ENCODE measurements at places on chromosomes 6 and 20. TPM values are rescaled to one million over a fixed set of nuclear protein-coding genes. Genes with fewer than 3 reads are reported as not detected.

GRCh38 chr20:54161008-54161820, 12.6 kb downstream of the CYP24A1 start:
- peak overlapping the region; percentile 15 for H3K27ac ChIP-seq
- H3K36me3 ChIP-seq: peaks cover 90% of the 10 kb centered on the region
- no peaks in the 10 kb centered on the region for H3K27me3 ChIP-seq

- no peaks in the 10 kb centered on the region for H3K4me1 ChIP-seq
- no peak overlapping the region for H3K4me3 ChIP-seq
- no peaks in the 10 kb centered on the region for H3K27me3 ChIP-seq
- DNase-seq: no peak
Measured at GRCh38 chr20:49831022-49831769, 18.6 kb downstream of the SLC9A8 start.

DNA sequence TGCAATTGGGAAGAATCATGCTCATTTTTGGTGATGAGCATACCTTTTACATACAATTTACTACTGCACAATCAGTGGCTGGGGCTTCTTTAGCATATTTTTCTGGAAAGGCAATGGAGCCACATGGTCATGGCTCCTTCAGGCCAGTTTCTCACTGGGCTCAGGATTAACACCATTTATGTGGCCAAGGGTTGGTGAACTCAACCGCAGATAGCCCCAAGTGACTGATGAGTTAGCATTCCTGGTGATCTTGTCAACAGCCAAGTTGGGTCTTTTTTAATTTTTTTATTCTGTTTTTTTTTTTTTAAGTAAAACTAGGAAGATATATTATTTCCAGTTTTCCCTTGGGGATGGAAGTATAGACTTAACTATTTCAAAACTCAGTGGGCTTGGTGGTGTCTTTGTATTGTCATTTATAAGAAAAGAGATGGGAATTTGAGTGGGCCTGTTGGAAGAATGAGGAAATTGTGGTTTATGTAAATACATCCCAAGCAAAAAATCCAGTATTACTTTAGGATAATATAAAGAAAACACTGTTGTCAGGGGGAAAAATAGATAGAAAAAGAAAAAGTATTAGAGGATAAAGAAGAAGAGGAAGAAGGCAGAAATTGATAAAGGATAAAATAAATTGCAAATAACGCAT, 397.4 kb downstream of the MAFB start:
- DNase-seq: no peak
- no peak overlapping the region for H3K4me3 ChIP-seq
- no peak overlapping the region for H3K27ac ChIP-seq

- no peaks in the 10 kb centered on the region for H3K36me3 ChIP-seq
- no peak overlapping the region for H3K27ac ChIP-seq
- H3K27me3 ChIP-seq: no peaks in the 10 kb centered on the region
Measured at GRCh38 chr20:64142590-64142989, 21.7 kb upstream of the MYT1 start.

Gene CDSN
- total RNA-seq: 0.12 TPM

Gene LPIN3
- total RNA-seq: 18.5 TPM

GRCh38 chr6:136549300-136550044, 750 bp downstream of the MAP7 start:
- H3K27ac ChIP-seq: peak overlapping the region; percentile 69
- no peak for DNase-seq
- no peaks in the 10 kb centered on the region for H3K27me3 ChIP-seq
- no peaks in the 10 kb centered on the region for H3K36me3 ChIP-seq
- peak overlapping the region; percentile 79 for H3K4me3 ChIP-seq
- peaks cover 17% of the 10 kb centered on the region for H3K4me1 ChIP-seq

- no peak overlapping the region for H3K27ac ChIP-seq
- H3K4me3 ChIP-seq: no peak overlapping the region
- no peaks in the 10 kb centered on the region for H3K27me3 ChIP-seq
- no peaks in the 10 kb centered on the region for H3K4me1 ChIP-seq
Measured at GRCh38 chr6:39411465-39411864, 89.0 kb upstream of the KCNK16 start.

- no peaks in the 10 kb centered on the region for H3K27me3 ChIP-seq
- no peak overlapping the region for H3K4me3 ChIP-seq
- H3K4me1 ChIP-seq: no peaks in the 10 kb centered on the region
- no peak overlapping the region for H3K27ac ChIP-seq
- no peaks in the 10 kb centered on the region for H3K36me3 ChIP-seq
Measured at GRCh38 chr6:94443701-94444100, 1024.3 kb upstream of the EPHA7 start.

DNA sequence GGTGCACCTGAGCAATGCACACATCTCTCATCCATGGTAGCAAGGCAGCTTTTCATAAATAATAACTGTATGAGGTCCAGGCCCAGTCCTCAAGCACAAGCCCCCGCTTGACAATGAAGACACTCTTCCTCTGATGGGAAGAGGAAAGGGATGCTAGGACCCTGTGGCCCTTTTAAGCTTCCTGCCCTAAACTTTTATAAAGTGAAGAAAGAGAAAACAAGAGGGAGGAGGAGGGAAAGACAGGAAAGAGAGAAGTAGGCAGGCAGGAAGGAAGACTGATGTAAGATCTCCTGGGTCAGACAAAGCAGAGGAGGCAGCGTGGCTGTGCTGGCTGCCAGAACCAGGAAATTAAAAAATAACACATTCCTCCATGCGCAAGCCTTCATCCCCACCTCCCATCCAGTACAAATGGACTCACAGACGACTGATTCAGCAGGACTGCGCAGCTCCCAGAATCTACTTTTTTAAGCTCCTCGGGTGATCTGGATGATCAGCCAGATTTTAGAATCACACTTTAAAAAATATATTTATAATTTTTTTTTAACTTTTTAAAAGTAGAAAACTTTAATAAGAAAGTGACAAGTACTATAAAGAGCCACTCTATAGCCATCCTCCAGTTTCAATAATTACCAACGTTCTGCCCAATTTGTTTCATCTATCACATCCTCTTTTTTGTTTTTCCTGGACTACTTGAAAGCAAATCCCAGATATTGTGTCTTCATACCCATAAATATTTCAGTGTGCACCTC, 16.5 kb downstream of the TNFAIP3 start:
- no peaks in the 10 kb centered on the region for H3K27me3 ChIP-seq
- H3K4me1 ChIP-seq: no peaks in the 10 kb centered on the region
- H3K27ac ChIP-seq: no peak overlapping the region
- peaks cover 3% of the 10 kb centered on the region for H3K36me3 ChIP-seq

GRCh38 chr6:73177221-73177944, 47.9 kb downstream of the KHDC1L start:
- DNase-seq: no peak
- H3K36me3 ChIP-seq: no peaks in the 10 kb centered on the region
- H3K4me3 ChIP-seq: no peak overlapping the region
- no peak overlapping the region for H3K27ac ChIP-seq
- no peaks in the 10 kb centered on the region for H3K4me1 ChIP-seq
- H3K27me3 ChIP-seq: peaks cover 89% of the 10 kb centered on the region

Gene SRSF12
- total RNA-seq: not detected

- H3K27ac ChIP-seq: 0 out of 2 replicates have a peak overlapping the region, but pooled peaks have one; percentile 8
- no peak overlapping the region for H3K4me3 ChIP-seq
- H3K36me3 ChIP-seq: no peaks in the 10 kb centered on the region
- H3K4me1 ChIP-seq: peaks cover 30% of the 10 kb centered on the region
- no peaks in the 10 kb centered on the region for H3K27me3 ChIP-seq
Measured at GRCh38 chr6:4941782-4942672, 61.8 kb downstream of the RPP40 start.

Gene CASS4
- 0.17 TPM for total RNA-seq

DNA sequence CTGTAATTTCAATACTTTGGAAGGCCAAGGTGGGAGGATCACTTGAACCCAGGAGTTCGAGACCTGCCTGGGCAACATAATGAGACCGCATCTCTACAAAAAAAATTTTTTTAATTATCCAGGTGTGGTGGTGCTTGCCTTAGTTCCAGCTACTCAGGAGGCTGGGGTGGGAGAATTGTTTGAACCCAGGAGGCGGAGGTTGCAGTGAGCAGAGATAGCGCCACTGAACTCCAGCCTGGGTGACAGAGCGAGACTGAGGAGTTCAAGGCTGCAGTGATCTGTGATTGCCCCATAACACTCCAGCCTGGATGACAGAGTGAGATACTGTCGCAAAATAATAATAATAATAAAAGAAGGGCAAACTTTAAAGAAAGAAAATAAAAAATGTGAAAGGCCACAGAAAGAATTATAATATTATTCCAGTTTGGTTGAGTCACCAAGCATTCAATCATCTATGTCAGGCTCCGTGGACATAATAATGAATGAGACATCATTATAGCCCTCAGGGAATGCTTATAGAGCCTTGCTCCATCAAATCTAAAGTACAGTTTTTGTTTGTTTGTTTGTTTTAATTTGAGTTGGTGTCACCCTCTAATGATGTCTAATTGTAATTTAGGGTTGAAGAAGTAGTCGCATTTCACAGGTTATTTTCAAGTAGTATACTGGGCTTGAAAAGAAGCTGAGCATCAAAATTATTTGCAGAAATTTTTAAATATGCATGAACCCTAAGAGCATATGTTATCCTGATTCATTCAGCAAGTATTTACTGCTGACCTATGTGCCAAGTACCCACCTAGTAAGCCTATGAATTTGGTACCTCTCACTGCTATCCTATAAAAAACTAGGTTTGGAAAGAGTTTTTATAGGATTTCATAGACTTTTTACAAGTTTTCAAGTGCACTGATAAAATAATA, 15.1 kb downstream of the GLYATL3 start:
- H3K36me3 ChIP-seq: no peaks in the 10 kb centered on the region
- no peaks in the 10 kb centered on the region for H3K27me3 ChIP-seq
- no peaks in the 10 kb centered on the region for H3K4me1 ChIP-seq
- no peak overlapping the region for H3K4me3 ChIP-seq
- no peak for DNase-seq

DNA sequence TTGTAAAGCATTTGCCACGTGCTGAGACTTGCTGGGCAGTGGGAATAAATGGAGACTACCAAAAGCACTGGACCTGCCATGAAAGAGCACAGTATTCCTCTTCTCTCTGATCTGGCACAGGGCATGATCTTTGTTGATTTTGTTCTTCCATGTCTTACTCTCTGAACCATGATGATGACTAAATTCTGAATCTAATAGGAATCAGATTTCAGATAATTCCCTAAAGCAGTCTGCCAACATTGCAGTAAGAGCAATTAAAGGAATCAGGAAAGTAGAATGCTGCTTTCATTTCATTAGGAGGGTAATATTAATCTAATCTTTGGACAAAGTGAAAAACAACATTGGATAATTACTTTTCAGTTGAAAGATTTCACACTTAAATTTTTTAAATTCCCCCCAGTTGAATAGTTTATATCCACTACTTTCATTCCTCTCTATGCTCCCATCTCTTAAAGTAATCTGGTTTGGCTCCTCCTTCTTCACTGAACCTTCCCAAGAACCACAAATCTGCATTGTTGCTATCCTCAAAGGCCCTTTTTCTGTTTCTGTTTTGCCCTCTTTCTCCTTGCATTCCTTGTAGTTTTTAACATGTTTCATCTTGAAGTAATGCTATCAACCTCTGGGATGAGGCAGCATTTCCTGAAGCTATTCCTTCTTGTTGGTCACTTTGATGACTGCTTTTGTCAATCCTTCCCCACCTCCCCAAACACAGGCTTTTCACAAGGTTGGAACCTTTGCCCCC, 243.2 kb upstream of the TENT5A start:
- H3K4me3 ChIP-seq: no peak overlapping the region
- peaks cover 37% of the 10 kb centered on the region for H3K4me1 ChIP-seq
- no peaks in the 10 kb centered on the region for H3K36me3 ChIP-seq
- DNase-seq: no peak

GRCh38 chr6:150640556-150641209, 41.0 kb downstream of the PLEKHG1 start:
- H3K27ac ChIP-seq: no peak overlapping the region
- no peak for DNase-seq
- no peak overlapping the region for H3K4me3 ChIP-seq
- H3K4me1 ChIP-seq: no peaks in the 10 kb centered on the region
- no peaks in the 10 kb centered on the region for H3K36me3 ChIP-seq
- no peaks in the 10 kb centered on the region for H3K27me3 ChIP-seq

GRCh38 chr6:152316024-152316423, 321.1 kb downstream of the SYNE1 start:
- H3K27me3 ChIP-seq: no peaks in the 10 kb centered on the region
- DNase-seq: no peak
- H3K36me3 ChIP-seq: no peaks in the 10 kb centered on the region
- H3K4me1 ChIP-seq: peaks cover 8% of the 10 kb centered on the region
- no peak overlapping the region for H3K27ac ChIP-seq

DNA sequence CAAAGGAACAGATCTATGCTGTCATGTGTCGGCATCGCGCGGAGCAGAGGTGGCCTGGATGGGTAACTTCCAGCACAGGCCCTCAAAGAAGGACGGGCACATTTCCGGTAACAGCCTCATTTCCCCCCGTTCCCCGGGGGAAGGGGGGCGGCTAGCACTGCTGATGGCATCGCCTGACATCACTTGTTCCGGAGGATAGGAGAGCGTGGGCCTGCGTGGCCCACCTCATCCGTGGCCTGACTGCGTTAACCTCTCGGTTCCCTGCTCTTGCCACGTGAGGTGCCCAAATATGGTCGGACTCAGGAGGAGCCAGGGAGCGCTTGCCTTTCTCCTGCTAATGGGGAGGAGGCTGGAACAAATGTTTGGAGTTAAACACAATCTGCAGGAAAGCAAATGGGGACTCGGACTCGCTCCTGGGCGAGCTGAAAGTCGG, at the start of gene AKAP12:
Gene AKAP12 (plus strand): TSS at position 365 of the 433 bp plus-strand sequence. CDS start 596 bp downstream, outside the sequence.
- no peaks in the 10 kb centered on the region for H3K27me3 ChIP-seq
- H3K36me3 ChIP-seq: peaks cover 21% of the 10 kb centered on the region
- H3K4me3 ChIP-seq: peak within 1 kb of the TSS; percentile 66
- peaks cover 6% of the 10 kb centered on the region for H3K4me1 ChIP-seq

Gene PRSS16
- total RNA-seq: 14.5 TPM

GRCh38 chr6:111013144-111013915, 31.5 kb downstream of the RPF2 start:
- H3K4me1 ChIP-seq: no peaks in the 10 kb centered on the region
- DNase-seq: no peak
- H3K27me3 ChIP-seq: no peaks in the 10 kb centered on the region
- peaks cover 34% of the 10 kb centered on the region for H3K36me3 ChIP-seq
- H3K27ac ChIP-seq: no peak overlapping the region

Gene CLPSL2
- total RNA-seq: 1.7 TPM

GRCh38 chr20:58748618-58749017, 56.0 kb downstream of the NPEPL1 start:
- peaks cover 48% of the 10 kb centered on the region for H3K27me3 ChIP-seq
- no peak overlapping the region for H3K4me3 ChIP-seq
- no peaks in the 10 kb centered on the region for H3K36me3 ChIP-seq
- no peak for DNase-seq

Gene RAD21L1
- 0.17 TPM for total RNA-seq

DNA sequence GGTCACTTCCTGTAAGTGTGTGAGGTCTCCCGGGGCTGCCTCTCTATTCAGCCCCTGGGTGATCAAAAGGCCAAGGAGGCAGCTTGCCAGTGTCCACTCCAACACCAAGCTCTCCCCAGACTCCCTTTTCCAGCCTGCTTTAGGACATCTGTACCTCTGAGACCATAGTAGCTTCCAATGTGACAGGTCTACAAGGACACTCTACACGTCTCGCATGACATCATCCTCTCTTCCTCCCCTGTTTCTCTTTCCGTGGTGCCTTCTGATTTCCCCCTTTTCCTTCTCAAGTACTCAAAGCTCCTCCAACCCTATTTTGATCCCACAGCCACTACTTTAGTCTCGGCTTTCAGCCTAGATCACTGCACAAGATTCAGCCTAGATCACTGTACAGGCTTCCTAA, 26.4 kb downstream of the HLA-F start:
- no peak overlapping the region for H3K27ac ChIP-seq
- no peaks in the 10 kb centered on the region for H3K36me3 ChIP-seq
- DNase-seq: no peak
- H3K27me3 ChIP-seq: no peaks in the 10 kb centered on the region
- H3K4me1 ChIP-seq: peaks cover 32% of the 10 kb centered on the region

All from HCT116 (cell line).